NT2/D1 (cell line): ENCODE measurements at places on chromosomes 4 and X.

- DNase-seq, result no peak
Measured at GRCh38 chr4:163598489-163598888, 104.0 kb downstream of the TMA16 start.

GRCh38 chr4:25654031-25654970 lies 1.4 kb upstream of the SLC34A2 start:
- DNase-seq, result no peak

DNA sequence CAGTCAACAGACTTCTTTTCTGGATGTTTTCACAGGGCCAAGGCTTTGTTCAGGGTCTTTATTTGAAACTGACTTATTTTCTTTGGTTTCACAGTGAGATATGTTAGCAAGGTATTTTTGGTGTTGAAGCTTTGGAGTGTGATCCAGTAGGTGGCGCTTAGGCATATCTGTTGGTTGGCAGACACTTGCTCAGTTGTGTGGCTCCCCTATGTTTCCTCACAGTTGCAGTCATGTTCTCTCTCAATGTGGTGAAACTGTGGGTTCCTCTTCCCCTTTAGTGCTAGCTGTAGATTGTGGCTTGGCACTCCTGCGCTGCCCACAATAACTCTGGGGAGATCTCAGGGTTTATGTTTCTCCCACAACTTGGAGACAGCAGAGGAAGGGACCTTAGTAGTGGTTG lies 460.8 kb downstream of the SLITRK2 start:
- DNase-seq, result peak; percentile 1

- DNase-seq, result no peak
Measured at GRCh38 chr4:182937268-182938204, 20.4 kb upstream of the DCTD start.

DNA sequence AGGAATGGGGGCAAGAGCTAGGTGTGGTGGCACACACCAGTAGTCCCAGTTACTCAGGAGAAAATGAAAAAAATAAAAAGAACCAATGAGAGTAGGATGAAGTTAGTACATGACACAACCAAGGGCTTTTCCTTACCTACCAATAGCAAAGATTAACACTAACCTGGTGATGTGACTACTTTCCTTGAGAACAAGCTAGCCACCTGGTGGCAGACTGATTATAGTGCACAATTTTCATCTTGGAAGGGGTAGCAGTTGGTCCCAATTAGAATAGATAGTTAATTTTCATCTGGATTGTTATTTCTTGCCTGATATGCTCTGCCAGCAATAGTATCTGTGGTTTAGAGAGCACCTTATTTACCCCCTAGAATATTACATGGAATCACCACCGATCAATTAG lies 1216.8 kb upstream of the PABPC4L start:
- peak; percentile 8 for DNase-seq

DNA sequence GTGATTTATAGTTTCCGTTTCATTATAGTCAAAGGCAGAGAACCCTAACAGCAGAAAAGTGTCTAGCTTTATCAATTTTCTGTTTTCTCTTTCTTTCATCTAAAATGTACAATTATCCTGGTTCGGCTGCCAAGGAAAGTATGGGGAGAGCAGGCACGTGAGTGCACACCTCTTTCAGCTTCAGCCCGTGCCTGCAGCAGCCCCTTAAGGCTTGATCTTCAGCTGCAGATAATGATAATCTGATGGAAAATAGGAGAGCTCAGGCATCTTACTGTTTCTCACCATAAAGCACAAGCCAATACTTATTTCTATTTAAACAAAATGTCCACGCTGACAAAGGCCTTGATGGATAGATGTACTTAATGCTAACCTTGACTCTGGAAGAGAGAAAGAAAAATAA lies 334.4 kb downstream of the UNC5C start:
- DNase-seq, result no peak

- no peak for DNase-seq
Measured at GRCh38 chr4:55876387-55876786, 22.9 kb downstream of the EXOC1 start.

GRCh38 chrX:72584163-72584562 lies 11.5 kb upstream of the HDAC8 start:
- no peak for DNase-seq

DNA sequence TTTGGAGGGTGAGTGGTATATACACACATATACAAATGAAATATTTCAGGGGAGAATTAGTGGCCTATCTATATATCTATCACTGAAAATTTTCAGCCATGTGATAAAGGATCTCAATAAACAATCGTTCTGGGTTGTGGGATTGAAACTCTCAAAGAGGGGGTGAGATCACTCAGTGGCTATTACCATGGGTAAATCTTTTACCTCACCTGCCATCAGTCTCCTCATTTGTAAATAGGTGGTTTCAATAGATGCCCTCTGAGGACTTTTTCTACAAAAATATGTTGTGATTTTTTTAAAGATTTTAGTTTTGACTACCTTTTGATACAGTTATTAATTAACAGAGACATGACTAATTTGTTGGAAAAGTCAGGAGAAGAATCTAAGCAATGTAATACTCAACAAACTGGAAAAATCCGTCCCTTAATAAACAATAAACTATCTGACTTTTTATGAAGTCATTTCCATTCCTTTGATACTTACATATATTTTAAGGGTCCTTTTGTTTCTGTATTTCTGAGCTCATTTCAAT lies 192.8 kb downstream of the MAD2L1 start:
- DNase-seq, result no peak

DNA sequence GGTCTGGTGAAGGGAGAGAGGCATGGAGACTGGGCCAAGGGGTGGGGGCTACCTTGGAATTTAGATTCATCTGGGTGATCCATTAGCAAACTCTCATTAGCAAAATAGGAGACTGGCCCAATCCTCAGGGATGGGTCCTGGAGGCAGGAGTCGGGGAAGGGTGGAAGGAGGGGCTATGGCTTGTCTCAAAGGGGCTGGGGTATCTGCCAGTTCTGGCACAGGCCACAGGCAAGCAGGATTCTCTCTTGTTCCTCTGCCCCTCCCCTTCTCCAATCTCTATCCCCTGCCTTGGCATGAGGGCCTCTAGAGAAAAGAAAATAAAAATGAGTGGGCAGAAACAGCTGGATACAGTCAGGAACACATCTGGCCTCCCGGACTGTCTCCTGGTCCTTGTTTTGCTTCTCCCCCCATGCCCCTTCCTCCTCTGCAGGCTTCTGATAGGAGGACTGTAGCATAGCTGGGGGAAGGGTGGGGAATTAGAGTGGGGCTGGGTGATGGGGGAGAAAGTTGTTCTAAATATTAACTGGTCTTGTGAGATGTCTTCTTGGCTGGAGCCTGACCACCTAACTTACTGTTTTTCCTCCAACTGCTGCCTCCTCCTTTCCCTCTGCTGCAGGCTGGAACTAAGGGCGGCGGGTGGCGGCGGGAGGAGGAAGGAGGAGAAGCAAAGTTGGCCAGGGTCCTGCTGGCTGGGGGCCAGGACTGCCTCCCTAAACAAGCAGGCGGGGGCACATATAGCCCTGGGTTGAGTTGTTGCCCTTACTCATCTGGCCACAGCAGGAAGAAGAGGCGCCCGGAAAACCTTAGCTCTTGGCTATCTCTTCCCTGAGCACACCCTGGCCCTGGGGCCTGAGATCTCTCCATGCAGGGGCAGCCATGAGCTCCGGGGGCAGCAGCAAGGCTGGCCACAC lies 53.3 kb upstream of the LAS1L start:
- no peak for DNase-seq

DNA sequence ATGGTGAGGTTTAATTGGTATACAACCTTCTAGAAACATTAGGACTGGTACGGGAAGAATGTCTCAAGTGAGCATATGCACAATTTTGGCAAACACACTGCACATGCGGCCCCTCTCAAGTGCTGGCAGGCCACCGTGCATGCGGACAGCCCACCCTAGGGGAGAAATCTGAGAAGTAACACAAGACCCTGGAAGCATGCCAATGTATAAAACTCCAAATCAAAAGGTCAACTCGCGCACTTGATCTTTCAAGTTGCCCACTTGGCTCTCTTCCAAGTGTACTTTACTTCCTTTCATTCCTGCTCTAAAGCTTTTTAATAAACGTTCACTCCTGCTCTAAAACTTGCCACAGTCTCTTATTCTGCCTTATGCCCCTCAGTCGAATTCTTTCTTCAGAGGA lies 488.3 kb downstream of the CFAP47 start:
- DNase-seq, result no peak

GRCh38 chrX:100939333-100939732 lies 10.6 kb upstream of the XKRX start:
- DNase-seq, result no peak

- peak; percentile 80 for DNase-seq
Measured at GRCh38 chr4:8506373-8507195, 66.0 kb downstream of the TRMT44 start.

DNA sequence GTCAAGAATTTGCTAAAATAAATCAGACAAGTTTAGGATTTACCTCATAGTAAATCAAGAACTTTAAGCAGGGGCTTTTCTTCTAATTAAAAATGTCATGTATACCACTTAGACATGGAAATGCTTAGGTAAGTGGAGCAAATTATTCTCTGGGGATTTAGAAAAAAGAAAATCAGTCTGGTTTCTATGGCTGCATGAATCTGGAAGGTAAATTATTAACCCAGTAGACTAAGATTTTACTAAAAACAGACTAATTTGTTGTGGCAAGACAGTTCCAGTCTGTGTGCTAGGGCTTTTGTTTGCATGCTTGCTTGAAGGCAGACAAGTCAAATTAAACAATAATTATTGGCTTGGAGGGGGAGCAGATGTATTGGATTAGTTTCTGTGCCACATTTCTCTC lies 140.6 kb downstream of the TBL1X start:
- DNase-seq, result no peak

DNA sequence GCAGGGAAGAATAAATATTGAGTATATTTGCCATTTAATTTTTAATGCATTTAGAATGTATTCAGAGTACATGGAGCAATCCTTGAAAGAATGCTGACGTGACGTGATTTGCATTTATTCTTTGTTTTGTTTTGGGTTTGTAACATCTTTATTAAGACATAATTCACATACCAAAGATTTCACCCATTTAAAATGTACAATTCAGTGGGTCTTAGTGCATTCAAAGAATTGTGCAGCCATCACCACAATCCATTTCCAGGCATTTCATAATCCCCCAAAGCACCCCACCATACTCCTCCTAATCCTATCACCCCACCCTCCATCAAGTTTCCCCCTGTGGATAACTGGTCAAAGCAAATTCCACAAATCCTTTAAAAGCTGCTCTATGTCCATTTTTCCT lies 87.4 kb downstream of the FAM9B start:
- DNase-seq, result no peak

DNA sequence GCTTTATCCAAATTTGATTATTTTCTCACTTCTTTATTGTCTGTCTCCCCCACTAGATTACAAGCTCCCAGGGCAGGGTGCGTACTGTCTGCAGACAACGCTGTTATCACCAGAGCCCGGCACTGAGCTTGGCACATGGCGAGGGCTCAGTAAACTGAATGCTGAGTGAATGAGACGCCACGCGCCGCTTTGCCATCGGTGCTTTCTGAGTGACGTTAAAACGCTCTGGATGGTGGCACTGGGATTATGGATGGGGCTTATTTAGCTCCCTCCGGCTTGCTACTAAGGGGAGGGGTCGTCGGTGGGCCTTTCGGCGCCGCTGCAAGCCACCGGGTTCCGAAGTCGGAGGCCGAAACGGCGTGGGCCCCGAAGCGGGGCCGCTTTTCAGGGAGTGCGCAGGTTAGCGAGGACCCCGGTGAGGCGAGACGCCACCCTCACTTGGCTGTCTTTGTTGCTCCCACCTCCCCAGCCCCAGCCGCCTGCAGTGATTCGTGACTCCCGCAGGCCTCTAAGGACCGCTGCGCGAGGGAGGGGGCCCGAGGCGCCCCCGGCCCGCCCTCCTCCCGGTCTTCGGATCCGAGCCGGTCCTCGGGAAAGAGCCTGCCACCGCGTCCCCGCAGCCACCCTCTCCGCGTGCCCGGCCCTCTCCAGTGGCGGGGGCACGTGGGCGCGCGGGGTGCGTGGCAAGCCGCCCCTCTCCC lies 569 bp upstream of the FHL1 start:
- no peak for DNase-seq

- DNase-seq, result no peak
Measured at GRCh38 chr4:87241336-87241735, 20.9 kb upstream of the KLHL8 start.

- DNase-seq, result no peak
Measured at GRCh38 chr4:68352791-68353190, 2.9 kb upstream of the YTHDC1 start.
